Foreskin melanocyte (primary cell): ENCODE measurements at places on chromosomes 2 and 18.

GRCh38 chr2:240914645-240915525 lies 8.7 kb downstream of the CROCC2 start:
- no peak for DNase-seq

DNA sequence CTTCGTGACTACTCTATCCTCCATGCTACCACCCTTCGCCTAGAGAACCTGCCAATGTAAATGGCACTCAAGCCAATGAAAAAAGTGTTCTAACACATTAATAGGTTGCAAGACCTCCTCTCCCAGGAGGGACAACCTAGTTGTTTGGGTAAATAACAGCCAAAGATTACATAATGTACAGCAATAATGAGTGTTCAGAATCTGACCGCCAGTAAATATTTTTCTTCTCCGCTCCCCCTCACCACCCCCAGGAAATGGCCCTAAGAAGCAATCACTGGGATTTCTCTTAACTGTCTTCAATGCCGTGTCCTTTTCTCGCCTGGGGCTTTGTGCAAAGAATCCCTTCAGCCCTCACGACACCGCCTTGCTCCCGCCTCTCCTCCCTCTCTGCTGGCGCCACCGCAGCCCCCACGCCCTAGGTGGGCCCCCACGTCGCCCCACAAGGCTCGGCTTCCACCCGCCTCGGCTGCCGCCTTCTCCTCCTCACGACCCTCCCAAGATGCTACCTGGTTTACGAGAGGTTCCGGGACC lies 458 bp downstream of the HYCC2 start:
- DNase-seq, result no peak

DNA sequence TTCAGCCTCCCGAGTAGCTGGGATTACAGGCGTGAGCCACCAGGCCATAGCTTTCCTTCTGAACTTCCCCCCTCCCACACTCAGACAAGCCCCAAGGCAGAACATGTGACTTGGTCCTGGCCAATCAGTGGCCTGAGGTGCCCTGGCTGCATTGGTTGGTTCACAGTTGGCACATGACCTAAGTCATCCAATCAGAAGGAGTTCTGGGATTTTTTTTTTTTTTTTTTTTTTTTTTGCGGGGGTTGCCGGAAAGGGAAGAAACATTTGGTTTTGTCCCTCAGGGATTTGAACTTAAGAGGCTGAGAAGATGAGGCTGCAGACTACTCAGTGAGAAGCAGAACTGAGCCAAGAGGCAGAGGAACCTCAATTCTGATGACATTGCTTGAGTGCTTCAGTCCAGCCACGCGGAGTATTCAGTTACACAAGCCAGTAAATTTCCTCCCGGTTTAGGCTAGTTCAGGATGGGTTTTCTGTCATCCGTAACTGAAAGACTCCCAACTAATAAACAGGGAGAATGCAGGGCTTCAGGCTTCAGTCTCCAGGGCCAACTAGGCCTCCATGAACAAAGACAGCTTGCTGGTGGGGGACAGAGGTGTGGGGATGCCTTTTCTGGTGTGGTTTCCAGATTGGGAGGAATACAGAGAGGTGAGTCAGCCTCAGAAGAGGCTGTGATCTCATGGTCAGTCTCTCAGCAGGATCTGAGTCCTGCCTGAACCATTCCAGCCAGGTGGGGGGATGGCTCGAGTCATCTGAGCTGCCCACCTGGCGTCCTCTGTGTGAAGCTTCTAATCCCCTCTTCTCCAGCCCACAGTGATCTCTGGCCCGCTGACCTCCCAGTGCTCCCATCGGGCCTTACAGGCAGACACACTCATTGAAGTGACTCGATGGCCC lies 9.2 kb downstream of the PTMA start:
- DNase-seq, result no peak

- no peak for DNase-seq
These were observed 7.1 kb upstream of the STAMBP start for GRCh38 chr2:73821669-73822068.

DNA sequence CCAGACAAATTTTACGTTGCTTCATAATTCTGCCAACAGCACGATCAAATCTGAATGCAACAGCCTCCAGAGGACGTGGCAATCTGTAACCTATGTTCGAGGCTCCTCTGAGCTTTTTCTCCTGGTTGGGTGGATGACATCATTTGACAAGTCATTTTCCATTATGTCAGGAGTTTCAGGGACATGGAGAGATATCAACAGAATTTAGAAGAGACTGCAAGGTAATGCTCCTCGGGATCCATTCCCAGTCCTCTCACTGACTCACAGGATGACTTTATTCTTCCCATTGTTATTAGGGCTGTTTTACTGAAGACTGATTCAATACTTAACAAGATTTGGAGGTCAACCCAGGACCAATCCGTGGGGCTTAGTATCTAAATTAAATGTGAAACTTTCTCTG lies 72.5 kb upstream of the RNF152 start:
- no peak for DNase-seq

GRCh38 chr18:10286580-10287150 lies 167.8 kb upstream of the APCDD1 start:
- no peak for DNase-seq

GRCh38 chr2:73162856-73163391 lies 39.5 kb upstream of the NOTO start:
- DNase-seq, result no peak

GRCh38 chr2:128636802-128637147 lies 318.1 kb upstream of the HS6ST1 start:
- no peak for DNase-seq

- no peak for DNase-seq
These were observed 713.6 kb downstream of the SLC4A3 start for GRCh38 chr2:220341014-220341413.

DNA sequence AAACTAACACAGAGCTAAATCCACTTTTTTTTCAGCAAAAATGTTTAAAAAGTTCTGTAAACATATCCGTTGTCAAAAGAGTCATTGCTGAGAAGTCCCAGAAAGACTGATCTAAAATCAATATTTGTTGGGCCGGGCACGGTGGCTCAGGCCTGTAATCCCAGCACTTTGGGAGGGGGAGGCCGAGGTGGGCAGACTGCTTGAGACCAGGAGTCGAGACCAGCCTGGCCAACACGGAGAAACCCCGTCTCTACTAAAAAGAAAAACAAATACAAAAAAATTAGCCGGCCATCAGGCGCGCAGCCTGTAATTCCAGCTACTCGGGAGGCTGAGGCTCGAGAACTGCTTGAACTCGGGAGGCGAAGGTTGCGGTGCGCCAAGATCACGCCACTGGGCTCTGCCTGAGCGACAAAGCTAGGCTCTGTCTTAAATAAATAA lies 1.4 kb downstream of the OLA1 start:
- DNase-seq, result no peak

DNA sequence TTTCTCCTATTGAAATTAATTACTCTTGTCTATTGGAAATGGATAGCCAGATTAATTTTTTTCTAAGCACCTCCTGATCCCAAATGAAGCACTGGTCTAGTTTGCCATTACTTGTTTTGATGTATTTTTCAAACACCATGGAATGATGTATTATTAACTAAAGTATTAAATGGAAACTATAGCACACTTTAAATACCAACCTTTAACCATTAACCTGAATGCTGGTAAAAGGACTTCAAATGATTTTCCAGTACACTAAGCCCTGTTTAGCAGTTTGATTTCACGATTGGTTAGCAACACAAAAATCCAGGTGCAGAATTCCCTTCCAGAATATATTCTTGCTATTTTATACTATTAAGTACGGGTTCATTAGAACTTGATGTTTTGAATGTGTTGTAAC lies 37.3 kb downstream of the COL4A3 start:
- DNase-seq, result no peak

GRCh38 chr2:239438995-239439753 lies 38.4 kb upstream of the HDAC4 start:
- DNase-seq, result no peak

- no peak for DNase-seq
These were observed 67.4 kb downstream of the SH3YL1 start for GRCh38 chr2:196406-196805.

GRCh38 chr2:138213084-138213483 lies 248.8 kb downstream of the HNMT start:
- DNase-seq, result no peak

DNA sequence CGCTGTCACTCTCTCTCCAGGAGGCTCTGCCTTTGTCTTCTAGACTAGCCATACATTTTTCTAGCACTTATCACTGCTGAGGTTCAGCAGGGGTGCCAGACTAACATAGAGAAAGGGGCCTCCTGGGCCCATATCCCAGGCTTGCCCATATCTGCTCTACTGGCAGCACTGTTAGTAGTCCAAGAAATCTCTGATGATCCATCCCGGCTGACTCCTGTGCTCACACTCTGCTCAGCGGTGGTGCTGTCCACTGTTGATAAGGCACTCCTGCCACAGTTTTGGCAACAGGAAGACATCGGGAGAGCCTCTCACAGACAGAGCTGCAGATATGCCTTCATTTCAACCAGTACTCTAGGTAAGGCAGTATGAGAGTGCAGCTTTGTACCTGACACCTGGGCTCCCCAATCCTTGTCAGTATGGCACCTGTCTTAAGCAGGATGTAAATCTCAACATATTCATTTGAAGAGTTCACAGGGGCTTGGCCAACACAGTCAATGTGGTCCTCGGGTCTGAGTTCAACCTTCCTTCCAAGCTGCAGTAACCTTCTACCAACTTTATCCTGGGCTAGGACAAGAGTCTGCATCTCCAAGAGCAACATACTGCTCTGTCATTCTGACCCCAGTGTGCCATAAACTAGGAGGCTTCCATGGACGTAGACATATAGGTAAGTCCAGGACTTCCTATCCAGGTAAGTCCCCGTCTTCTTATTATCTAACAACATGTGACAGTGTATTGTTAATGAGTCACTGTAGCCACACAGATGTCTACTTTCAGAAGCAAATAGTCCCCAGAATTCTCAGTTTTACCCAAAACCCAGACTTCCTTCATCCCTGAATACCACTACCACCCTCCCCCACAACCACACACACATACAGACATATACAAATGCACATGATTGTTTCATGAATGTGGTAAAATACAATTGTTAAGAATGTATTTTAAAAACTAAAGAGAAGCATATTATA lies 16.2 kb downstream of the KLF7 start:
- no peak for DNase-seq

GRCh38 chr2:101147971-101148370 lies 3.2 kb downstream of the TBC1D8 start:
- no peak for DNase-seq

DNA sequence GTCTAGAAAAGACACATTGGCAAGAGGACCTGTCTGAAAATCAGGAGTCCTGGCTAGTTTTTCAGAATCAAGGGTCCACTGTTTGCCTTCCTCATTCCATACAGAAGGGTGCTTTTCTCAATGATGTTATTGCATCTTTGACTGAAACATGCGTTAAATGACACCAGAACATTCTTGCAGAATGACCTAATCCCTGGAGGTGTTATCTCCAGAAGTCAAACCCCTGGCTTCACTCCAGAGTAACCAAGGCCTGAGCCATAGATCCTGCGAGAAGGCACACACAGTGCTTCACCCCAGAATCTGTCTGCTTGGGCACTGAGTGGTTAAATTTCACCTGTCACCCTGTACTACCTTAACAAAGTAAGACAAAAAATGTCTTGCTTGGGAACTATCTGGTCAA lies 1055.2 kb upstream of the FANCL start:
- no peak for DNase-seq

- DNase-seq, result no peak
These were observed 25.8 kb downstream of the SPEG start for GRCh38 chr2:219460424-219460926.

DNA sequence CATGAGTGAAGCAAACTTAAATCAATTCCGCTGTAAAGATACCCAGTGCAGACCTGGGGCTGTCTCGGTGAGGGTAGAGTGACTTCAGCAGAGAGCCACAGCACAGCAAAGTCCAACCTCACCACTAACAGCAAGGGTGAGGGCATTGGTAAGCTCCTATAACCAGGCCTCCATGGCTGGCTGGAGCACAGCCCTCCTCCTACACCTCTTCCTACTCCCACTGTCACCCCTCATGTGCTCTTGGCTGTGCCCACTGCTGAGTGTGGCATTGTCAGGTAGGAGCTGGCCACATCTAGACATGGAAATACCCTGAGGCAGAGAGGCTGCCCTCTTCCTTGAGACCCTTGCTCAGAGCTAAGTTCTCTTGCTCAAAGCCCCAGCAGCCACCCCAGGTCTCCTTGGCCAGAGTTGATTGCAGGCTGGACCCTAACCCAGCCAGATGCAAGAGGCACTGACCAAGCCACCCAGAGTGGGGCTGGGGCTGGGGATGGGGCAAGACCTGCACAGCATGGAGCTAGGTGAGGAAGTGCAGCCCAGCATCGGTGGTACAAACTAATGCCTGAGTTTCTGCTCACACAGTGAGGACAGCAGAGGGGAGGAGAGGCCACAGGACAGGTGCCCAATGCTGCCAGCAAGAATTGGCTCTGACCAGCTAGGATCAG lies 77.6 kb upstream of the RAB6C start:
- DNase-seq, result no peak

DNA sequence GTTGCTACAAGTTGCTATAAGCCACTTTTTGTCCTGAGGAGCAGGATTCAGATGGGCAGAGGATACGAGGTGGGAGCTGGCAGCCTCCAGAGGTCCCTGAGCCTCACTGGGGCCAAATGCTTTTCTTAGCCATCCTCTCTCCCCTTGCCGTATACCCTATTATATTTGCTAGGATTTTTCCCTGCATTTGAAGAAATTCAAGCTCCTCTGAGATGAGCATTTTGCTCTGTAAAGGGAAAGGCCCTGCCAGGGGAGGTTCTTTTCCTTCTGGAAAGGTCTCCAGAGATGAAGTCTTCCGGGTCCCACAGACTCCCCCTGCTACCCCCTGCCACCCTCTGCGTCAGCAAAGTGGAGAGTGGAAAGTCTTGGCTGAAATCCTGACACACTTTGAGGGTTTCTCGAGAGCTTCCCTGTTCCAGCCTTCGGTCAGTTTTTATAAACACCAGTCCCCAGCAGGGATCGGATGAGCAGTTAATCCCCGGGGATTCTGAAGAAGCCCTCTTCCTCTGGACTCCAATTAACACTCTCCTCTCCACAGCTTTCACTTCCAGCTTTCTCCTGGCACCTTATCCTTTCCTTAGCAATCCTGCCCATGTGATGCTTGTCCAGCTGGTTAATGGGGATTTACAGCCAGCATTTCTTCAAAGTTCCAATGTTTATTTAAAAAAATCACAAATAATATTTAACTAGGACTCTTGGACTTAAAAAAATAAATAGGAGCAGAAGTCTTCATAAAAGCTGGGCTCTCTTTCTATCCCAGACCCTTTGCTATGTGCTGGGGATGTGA lies 13.1 kb downstream of the CYRIA start:
- no peak for DNase-seq

GRCh38 chr2:134611316-134611715 lies 107.5 kb downstream of the TMEM163 start:
- DNase-seq, result no peak

DNA sequence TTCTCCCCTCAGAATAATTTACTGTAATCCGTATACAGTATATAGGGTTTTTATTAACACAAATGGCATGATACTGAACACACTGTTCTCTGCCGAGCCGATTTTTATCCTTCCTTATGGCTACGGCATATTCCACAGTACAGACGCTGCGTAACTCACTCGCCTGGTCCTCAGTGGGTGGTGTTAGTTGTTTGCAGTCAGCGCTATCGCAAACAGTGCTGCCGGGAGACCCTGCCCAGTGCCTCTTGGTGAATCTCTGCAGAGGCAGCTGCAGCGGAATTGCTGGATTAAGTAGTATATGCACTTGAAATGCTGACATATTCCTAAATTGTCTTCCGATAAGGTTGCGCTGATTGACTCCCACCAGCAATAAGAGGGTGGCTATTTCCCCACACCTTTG lies 73.9 kb downstream of the MARCO start:
- no peak for DNase-seq

GRCh38 chr2:225354281-225354774 lies 45.2 kb upstream of the NYAP2 start:
- DNase-seq, result peak; percentile 70
